Right ventricle myocardium superior (tissue), 1 donor: ENCODE measurements at places on chromosomes 16 and 17.

DNA sequence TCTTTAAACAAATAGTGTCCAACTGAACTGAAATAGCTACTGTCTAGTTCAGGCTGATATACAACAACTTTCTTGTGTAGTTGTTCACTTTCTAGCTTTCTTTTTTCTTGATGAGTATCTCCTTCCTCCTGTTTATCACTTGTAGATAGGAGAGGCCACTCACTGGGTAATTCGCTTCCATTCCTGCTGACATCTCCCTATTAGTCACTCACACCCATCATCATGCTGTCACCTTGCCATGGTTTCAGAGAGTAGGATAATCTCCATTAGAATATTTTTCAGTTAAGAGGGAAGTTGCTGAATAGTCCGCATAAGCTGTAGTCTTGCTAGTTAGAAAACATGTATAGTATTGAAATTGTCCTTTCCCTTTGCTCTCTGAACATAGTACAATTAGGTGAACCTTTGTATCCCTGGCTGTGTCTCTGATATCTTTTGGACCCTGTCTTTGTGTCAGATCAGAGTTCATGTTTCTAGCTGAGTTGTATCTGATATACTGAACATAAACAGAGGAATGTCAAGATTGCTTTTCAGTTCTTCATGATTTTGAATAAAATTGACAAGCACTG, 64.4 kb upstream of the RASL10B start:
- no peak for DNase-seq

DNA sequence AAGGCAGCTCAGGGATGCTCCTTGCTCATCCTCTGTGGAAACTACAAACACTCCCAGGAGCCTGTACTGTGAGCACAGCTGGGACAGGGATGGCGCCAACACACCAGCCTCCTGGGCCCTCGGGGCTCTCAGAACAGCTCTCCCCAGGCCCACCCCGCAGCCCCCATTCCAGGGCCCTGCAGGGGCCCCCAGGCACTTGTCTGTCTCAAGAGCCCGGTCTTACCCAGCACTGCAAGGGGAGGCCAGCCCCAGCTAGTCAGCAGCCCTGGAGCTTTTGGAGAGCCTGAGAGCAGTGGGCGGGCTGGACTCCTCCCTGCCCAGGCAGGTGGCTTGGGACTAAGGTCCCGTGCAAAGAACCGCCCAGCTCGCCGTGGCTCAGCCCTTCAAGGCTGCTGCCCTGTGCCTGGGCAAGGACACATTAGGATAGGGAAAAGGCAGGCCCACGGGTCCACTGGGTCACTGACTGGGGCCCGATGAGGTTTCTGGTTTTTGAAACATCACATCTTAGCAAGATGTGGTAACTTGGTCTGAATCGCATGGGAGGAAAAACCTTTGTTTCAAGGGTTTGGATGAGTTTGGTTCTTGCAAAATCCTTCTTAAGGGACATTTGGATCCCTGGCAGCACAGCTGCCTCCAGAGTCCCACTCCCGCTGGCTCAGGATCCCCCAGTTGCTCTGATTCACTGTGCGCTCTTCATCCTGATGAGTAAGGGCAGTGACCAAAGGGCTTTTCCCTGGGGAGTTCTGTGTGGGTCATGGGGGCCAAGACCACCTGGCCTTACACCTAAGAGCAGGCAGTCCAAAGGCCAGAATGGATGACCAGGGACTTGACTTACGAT, 2.8 kb downstream of the DNASE1L2 start:
- no peak for DNase-seq

- peak; percentile 85 for DNase-seq
Observed at GRCh38 chr17:44112284-44113280, 10.9 kb downstream of the HDAC5 start.

- DNase-seq, result peak; percentile 60
Observed at GRCh38 chr17:32111141-32111771, 31.0 kb upstream of the RHOT1 start.

DNA sequence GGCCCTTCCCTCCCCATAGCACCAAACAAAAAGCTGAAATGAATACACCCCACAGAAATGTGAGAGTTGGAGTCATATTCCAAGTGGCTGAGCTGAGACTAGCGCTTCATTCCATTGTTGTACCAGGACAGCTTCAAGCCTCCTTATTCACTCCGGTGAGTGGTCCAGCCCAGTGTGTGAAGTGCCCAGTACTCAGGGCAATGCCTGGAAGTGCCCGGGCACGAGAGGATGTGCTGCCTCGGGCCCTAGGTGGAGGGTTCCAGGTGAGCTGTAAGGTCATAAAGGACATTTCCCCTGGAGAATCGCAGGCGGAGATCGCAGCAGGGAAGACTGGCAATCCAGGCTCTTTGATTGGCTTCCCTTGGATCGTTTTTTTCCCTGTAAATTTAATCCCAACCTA, 5.4 kb upstream of the CYLD start:
- DNase-seq, result no peak
